GM19239 (cell line): ENCODE measurements at places on chromosomes 7 and 10.
A peak's percentile ranks its signal among the peaks of the same experiment; 100 is the strongest.

DNA sequence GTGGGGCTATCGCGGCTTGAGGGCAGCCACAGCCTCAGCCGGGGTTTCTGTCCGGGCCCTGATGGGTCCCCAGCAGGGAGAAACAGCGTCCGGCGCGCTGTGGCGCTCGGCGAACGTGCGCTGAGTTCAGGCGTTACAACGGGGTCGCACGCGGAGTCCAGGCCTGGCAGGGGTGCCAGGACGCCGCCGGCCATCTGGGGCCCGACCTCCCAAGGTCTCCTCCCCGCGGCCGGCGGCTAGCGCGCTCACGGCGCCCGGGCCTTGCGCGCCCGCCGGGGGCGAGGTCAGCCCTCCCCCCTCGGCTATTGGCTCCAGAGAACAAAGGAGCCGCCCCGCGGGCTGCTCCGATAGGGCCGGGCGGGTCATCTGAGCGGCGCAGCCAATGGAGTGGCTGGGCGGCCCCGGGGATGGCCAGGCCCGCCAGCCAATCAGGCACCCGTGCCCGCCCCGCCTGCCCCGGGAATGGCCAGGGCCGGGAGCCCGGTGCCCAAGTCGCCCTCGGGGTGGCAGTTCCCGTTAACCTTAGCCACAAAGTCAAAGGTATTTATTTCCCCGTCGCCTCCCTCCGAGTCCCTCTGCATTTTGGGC lies at the start of gene ZNF775:
ZNF775 (plus strand) TSS at position 478 of the 588 bp plus-strand sequence. CDS start 9,141 bp downstream, outside the sequence.
- DNase-seq: peak; percentile 95

DNA sequence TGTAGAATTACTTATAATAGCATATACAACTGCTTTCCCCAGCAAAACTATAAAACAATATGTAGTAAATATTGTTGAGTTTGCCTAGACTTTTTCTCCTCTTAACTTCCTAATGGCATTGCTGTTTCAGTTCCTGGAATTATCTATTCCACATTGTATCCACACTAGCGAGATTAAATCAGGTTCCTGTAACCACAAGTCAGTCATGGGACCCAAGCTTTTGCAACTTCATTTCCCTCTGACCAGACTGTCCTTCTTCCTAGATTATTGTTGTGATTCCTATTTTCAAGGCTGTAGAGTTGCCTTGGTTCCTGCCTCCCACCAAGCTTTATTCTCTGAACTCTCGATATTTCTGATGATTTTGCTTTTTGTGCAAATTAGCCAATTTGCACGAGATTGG lies 173.3 kb upstream of the ZNF804B start:
- no peak for DNase-seq

- DNase-seq: no peak
These were observed 30.4 kb downstream of the MICU1 start for GRCh38 chr10:72595436-72595835.

DNA sequence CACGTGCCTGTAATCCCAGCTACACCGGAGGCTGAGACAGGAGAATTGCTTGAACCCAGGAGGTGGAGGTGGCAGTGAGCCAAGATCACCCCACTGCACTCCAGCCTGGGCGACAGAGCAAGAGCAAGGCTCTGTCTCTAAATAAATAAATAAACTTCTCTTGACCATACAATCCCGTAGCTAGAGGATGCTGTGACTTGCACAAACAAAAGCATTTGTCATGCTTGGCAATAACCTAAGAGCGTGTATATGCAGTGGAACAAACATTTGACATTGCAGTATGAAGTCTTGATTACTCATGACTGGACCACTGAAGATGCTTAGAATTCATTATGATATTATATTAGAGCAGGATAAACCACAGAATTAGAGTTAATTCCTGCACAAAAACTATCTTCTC lies 1.4 kb upstream of the C7orf57 start:
- DNase-seq: no peak

GRCh38 chr7:29548823-29549222 lies 14.8 kb upstream of the PRR15 start:
- no peak for DNase-seq

DNA sequence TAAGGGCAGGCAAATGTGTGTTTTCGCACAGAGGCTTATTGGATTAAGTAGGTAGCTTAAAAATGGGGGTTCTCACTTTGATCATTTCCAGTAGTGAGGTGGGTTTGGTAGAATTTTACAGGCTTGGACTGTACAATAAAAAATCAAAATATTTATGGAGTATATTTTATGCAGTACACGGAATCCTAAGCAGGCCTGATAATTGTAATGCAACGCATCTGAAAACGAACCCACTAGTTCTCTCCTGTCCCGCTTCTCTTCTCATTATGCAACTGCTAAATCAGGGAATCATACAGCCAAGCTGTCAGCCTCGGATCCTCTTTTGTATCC lies 377 bp upstream of the POLR1F start:
- DNase-seq: no peak

GRCh38 chr10:20768843-20769242 lies 128.3 kb downstream of the NEBL start:
- DNase-seq: no peak
